ENCODE measurements at places on chromosomes 3 and 15. TPM values are rescaled to one million over a fixed set of nuclear protein-coding genes. Genes with fewer than 3 reads are reported as not detected.

CD80 gene
- not detected for total RNA-seq

CCDC54 gene
- total RNA-seq: not detected

GPR149 gene
- total RNA-seq: not detected

ITGB5 gene
- 459 TPM for total RNA-seq

UROC1 gene
- not detected for total RNA-seq

SIDT1 gene
- total RNA-seq: not detected

CD200R1 gene
- 0.18 TPM for total RNA-seq
